Activated CD4-positive, alpha-beta T cell treated with anti-CD3 and anti-CD28 coated beads, Interleukin-2, amount 50 U/mL, for 4 hours (primary cell): ENCODE measurements at places on chromosomes 11 and 22.

DNA sequence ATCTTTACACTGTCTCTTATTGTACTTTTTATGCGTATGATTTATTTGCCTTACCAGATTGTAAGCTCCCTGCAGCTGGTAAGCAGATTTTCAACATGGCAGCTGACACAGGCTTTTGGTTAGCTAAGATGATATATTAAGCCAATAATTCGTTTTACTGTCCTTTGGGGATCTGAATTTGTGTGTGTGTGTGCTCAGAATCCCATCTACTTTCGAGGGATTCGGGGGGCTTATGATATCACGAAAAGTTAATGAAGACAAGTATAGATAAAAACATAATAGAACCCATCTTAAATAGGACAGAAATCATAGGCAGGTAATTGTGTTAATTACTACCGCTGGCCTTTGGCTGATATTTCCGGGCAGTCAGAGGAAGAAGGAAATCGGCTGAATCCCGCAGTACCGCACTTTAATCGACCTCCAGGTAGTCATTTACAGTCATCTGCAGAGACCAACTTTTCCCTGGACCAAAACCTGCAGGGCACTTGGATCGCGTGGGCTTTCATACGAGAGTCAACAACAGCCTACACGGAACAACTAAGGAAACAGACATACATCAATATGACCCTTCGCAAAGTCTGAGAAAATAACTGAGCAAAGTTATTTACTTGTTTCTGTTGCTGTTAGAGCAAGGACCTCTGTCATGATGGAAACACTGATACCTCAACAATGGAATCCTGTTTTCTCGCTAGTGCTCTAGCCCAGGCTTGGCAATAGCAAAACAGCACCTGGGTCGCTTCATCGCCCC, 802 bp downstream of the KBTBD3 start:
- DNase-seq = no peak

GRCh38 chr22:23280356-23281052, 100.2 kb downstream of the BCR start:
- DNase-seq = no peak

GRCh38 chr11:70942593-70942992, 309.8 kb downstream of the SHANK2 start:
- no peak for DNase-seq

GRCh38 chr11:130085671-130086290, 16.1 kb downstream of the APLP2 start:
- no peak for DNase-seq

- no peak for DNase-seq
Measured at GRCh38 chr11:78737891-78738290, 163.2 kb upstream of the NARS2 start.

DNA sequence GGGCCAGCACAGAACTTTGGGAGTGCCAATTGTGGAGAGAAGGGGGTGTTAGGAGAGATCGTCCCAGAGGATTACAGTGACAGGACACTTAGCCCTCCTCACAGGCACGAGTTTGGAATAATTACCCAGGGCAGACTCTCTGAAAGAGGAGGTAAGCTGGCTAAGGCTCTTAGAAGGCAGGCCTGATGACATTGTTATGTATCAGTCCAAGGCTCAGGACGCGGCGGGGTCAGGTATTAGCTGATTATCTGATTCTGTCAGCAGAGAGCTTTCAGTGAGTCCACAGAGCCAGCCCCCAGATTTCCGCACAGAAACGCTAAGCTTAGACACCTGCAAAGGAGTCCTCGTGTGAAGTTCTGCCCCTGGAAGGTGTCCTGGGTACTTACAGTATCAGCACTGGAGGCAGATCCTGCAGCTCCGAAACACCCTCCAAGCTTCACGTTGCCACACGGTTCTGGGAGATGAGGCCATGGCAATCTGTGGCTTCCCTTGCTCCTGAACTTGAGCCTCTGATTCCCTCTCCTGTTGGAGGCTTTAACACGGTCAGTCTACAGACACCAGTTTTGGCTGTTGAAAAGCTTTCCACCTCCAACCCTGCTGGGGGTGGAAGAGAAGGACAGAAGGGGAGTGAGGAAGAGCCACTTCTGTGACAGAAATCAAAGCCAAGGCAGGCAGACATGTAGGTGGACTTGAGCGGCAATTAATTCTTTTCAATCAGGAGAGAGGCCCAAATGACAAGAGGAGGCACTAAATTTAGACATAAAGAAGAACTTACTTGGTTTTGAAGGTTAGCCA, 123.6 kb upstream of the CADM1 start:
- DNase-seq = no peak

GRCh38 chr11:117489999-117490679, 162.5 kb downstream of the CEP164 start:
- DNase-seq = no peak

DNA sequence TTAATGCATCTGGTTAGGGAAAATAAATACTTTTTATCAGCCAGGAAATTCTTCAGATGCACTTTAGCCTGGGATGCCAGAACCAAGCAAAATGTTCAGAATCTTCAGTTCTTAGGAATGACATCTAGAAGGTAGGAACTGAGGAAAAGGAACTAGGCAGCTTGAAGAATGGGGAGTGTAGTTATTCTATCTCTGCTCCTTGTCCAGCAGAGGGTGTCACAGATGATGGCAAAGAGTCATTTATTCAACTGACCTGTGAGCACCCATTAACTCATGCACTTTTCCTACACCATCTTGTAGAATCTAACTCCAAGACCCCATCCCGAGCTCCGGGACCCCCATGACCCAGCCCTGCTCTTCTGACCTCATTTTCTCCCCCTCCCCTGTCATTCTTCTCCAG, 122.1 kb upstream of the ISX start:
- no peak for DNase-seq
